ENCODE measurements at places on chromosomes 6 and 20.

GRCh38 chr20:37521061-37521771 lies at the start of gene NNAT:
NNAT (plus strand) TSS chr20:37521250; CDS start chr20:37521332, 82 bp downstream.
- DNase-seq = no peak
- H3K4me3 ChIP-seq = no peak within 1 kb of the TSS
- peaks cover 36% of the 10 kb centered on the region for H3K36me3 ChIP-seq
- peak within 1 kb of the TSS; percentile 38 for H3K27ac ChIP-seq
- no peaks in the 10 kb centered on the region for H3K27me3 ChIP-seq
- peaks cover 77% of the 10 kb centered on the region for H3K4me1 ChIP-seq

GRCh38 chr6:91509711-91510110 lies 922.8 kb upstream of the MAP3K7 start:
- no peak overlapping the region for H3K27ac ChIP-seq
- H3K27me3 ChIP-seq = no peaks in the 10 kb centered on the region
- no peak for DNase-seq
- no peaks in the 10 kb centered on the region for H3K36me3 ChIP-seq
- no peak overlapping the region for H3K4me3 ChIP-seq

- no peaks in the 10 kb centered on the region for H3K36me3 ChIP-seq
- H3K4me3 ChIP-seq = no peak overlapping the region
- H3K27ac ChIP-seq = no peak overlapping the region
- H3K4me1 ChIP-seq = no peaks in the 10 kb centered on the region
Measured at GRCh38 chr20:63363981-63364561, 2.9 kb upstream of the CHRNA4 start.

DNA sequence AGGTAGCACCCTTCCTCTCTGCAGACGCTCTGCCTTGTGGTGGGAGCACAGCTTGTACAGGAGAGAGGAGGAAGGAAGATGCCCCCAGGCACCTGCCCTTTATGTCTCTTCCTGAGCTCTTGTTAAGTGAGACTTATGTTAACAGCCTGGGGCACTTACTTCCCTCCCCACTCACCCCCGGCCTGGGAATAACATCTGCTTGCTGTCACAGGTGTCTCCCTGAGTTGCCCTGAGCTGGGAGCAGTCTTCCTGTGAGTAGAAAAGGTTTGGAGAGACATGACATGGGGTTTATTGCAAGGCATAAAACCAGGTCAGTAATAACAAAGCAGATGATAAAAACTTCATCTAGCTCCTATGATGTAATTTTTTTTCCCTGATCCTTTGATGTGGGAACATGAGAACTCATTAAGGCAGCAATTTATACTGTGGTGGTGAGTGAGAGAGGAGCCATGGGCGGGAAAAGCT lies 1.9 kb downstream of the SSTR4 start:
- no peak overlapping the region for H3K27ac ChIP-seq
- peaks cover 66% of the 10 kb centered on the region for H3K27me3 ChIP-seq
- H3K4me3 ChIP-seq = no peak overlapping the region
- DNase-seq = no peak
